ENCODE measurements at places on chromosomes 5 and 9.

GRCh38 chr9:81729135-81729534 is 39.8 kb upstream of the TLE1 start:
- no peak for DNase-seq

- no peak for DNase-seq
Observed at GRCh38 chr5:72133212-72133990, 26.1 kb downstream of the MAP1B start.

DNA sequence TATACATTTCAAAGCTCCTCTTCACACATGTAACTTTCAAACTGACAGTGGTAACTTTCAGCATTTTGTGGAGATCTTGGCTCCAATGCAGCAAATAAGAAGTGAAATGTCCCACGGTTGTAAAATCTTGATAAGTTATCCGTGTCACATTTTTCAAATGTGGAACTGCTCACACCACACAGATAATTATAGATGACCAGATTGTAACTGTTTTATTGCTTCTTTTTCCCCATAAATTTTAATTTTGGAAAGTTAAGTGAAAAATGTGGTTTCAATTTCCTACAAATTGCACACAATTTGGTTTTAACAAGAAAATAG is 347.1 kb downstream of the EBF1 start:
- no peak for DNase-seq

- DNase-seq: no peak
Observed at GRCh38 chr5:72922422-72922821, 33.4 kb upstream of the FCHO2 start.

DNA sequence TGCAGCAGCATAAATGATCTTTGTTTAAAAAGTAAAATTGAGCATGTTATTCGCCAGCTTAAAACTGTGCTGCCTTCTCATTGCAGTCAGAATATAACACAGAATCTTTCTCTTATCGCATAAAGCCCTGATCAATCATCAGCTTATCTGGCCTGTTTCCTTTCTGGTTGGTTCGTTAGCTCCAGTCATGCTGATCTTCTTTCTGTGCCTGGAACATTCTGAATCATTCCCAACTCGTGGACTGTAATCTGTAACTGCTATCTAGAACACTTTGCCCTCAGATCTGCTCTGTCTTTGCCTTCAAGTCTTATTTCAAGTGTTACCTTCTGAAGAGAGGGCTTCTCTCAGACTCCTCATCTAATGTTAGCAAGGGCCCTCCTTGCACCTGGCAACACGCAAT is 11.9 kb upstream of the FER start:
- DNase-seq: no peak

DNA sequence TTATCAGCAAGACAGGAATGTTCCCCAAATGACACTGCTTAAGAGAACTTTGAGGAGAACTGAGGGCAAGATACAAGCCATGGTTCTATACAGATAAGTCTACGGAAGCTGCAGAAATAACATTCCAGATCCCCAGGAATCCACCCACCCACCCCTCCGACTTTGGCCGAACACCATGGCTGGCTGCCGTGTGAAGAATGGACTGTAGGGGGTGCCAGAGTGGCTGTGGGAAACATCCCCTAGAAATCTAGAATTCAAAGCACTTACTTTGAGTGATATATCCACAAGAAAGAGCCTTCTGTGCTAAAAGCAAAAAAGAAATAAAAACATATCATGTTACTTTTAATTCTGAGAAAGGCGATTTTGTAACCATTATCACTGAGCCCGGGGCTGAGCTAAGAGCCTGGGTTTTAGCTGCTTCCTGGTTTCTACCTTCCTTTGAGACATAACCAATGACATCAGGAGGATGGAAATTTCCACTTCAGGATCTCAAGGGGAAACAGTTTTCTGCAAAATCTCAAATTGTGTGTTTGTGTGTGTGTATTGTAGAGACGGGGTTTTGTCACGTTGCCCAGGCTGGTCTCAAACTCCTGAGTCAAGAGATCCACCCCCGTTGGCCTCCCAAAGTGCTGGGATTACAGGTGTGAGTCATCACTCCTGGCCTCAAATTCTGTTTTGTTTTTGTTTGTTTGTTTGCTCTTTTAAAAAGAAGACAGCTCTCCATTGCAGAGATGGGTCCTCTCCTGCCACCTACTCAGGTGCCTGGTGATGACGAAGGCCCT is 36.4 kb downstream of the GGTA1 start:
- peak; percentile 67 for DNase-seq

- no peak for DNase-seq
Observed at GRCh38 chr9:116806075-116806474, 119.0 kb downstream of the TRIM32 start.

DNA sequence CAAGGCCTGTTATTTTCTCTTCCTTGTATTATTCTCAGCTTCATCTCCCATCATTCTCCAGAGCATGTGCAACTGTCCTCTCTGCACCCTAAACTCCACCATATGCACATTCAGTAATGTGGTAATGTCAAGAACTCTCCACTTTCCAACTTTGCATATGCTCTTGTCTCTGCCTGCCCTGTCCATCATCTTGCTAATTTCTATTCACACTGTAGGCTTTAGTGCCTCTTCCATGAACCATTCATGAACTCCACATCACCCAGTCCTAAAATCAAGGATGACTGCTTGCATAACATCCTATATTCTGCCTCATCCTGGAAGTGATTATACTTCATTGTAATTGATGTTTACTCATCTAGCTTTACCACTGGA is 354.8 kb downstream of the PDE4D start:
- DNase-seq: no peak

- no peak for DNase-seq
Observed at GRCh38 chr9:107280543-107280942, 2.5 kb upstream of the RAD23B start.

- no peak for DNase-seq
Observed at GRCh38 chr9:134887686-134888602, 7.3 kb downstream of the FCN2 start.

DNA sequence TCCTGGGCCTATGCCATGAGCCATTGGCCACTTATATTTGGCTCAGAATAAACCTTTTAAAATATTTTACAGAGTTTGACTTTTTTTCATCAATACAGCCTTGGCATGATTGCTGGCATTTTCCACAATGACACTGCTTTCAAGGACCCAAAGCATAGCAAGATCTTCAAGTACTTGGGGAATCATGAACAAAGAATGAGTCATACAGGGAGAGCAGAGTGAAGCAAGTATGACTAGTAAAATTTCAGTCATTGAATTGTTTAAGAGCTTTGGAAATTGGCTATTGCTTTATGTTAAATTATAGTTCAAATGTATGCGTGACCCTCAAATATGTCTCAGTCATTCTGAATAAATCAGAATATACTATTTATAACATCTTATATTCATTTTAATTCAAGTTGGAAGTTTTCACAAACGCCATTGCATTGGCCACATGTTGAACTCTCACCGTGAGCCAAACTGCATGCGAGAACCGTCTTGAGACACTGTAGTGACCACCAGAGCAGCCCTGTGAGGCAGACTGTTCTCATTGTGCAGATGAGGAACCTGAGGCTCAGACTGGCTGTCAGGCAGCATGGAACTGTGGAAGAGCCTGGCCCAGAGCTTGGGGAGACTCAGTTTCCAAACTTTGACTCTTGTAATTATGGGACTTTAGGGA is 52.9 kb downstream of the GDNF start:
- DNase-seq: no peak

DNA sequence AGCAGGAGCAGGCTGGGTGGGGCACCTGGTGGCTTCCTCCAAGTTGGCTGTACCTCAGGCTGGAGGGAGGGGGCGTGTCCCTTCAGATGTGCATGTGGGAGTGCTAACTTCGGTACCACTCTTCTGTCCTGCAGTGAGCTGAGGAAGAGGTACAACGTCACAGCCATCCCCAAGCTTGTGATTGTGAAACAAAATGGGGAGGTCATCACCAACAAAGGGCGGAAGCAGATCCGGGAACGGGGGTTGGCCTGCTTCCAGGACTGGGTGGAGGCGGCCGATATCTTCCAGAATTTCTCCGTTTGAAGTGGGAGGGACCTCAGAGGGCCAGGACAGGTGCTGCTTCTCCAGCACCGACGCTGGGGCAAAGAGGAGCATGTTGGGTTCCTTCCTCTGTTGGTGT is 9.3 kb downstream of the NXNL2 start:
- peak; percentile 9 for DNase-seq

DNA sequence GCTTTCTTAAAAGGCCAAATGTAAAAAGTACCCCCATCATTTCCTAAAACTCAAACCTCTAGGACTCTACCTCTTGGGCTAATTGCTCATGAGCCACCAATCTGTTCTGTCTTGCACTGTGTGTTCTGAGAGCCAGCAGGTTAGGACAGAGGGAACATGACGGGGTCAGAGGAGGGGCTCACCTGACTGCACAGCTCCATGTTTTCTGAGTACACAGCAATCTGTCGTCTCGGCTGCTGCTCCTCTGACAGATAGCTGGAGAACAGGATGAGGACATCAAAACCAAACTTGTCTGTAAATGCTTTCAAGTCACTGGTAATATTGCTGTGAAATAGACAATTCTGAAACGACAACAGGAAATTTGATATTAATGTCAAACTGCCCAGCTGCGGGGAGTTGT is 50.9 kb upstream of the PCA3 start:
- DNase-seq: no peak

- DNase-seq: no peak
Observed at GRCh38 chr9:134950386-134951210, 32.9 kb upstream of the FCN1 start.

DNA sequence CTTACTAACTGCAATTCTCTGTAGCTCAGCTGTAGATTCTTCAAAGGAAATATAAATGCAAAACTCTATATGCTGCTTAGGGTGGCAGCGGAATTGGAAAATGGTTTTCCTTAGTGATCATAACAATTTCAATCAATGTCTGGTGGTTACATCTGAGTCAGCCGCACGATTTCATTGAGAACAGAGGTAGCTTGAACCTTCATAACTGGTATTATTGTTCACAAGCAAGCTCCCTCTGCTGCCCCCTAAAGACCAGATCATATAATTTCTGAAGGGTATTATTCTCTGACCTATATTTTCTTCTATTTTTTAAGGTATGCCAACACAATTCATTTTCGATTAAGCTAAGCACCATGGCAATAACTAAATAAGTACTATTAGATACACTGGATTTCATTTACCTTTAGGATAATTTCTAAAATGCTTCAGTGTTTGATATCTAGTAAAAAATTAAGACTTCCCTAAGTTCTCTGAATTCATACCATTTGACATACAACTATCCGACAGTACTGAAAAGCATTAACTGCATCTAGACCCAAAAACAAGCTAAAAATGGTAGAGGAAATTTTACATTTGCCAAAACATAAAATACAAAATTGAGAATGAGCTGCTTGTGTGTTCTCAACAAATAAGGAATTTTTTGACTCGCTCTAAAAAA is 181.1 kb upstream of the SPEF2 start:
- DNase-seq: peak; percentile 92

DNA sequence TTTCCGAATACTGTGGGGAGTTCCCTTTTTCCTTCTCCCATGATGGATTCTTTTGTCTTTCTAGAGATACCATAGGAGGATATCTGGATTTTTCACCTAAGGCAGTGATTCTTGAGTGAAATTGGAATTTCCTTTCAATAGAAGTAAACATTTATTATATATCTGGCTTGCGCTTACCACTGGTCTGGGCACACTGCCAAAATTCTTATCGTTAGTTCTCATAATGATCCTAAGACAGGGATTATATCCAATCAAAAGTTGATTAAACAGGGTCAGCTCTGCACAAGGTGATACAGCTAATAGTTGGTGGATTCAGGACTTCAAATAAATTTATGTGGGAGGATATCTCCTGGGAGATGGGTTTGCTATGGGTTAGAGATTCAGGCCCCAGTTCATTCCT is 9.6 kb downstream of the TLE4 start:
- DNase-seq: no peak

- DNase-seq: peak; percentile 22
Observed at GRCh38 chr5:7869474-7870136, 657 bp downstream of the MTRR start.

- no peak for DNase-seq
Observed at GRCh38 chr9:133990366-133991213, 1.5 kb downstream of the VAV2 start.

GRCh38 chr9:86201474-86202337 is 57.8 kb downstream of the C9orf153 start:
- DNase-seq: no peak

DNA sequence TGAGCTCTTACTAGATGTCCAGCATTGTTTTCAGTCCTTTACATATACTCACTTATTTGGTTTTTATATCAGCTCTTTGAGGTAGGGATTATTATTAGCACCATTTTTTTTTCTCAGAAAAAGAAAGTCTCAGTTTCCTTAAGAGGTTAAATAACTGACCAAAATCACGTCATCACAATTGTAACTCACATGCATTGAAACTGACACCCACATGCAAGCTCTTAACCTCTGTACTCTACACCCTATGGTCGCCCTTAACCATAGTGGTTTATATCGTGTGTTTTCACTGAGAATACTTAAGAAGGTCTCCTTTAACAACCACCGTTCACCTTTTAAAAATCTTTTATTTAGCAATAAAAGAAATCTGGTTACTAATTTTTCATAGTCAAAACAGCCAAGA is 61.0 kb downstream of the PRDM6 start:
- DNase-seq: no peak

DNA sequence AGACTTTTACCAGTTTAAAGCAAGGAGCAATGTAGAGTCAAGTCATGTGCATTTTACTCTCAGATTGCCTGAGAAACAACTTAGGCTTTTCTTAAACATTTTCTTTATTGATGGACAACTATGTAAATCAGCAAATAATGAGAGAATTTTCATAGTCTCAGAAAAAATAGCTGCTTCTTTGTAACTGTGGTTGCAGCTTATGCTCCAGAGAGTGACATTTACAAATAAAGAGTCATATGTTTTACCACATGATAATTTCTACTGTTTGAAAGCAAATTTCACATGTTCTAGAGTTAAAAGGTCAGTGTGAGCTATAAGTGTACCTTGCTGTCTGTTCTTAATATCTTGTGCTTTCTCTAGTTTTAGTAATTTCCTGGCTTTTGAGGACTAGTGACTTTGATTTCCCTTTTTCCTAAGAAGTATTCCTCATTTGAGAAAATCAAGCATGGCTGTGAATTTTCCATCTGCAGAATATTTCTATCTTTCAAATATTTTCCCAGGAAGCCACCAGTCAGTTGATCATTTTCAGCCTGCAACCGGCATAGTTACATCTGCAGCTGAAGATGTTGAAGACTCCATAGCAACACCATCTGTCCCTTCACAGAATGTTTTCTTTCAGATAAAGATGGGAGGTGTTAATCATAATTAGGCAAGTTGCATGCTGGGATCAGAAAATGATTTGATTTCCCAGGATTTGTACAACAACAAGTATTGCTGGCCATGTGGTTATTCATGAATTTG is 229.9 kb downstream of the SGCD start:
- peak; percentile 70 for DNase-seq
